Fibroblast of skin of right biceps (primary cell): ENCODE measurements at places on chromosomes 5 and 9.

DNA sequence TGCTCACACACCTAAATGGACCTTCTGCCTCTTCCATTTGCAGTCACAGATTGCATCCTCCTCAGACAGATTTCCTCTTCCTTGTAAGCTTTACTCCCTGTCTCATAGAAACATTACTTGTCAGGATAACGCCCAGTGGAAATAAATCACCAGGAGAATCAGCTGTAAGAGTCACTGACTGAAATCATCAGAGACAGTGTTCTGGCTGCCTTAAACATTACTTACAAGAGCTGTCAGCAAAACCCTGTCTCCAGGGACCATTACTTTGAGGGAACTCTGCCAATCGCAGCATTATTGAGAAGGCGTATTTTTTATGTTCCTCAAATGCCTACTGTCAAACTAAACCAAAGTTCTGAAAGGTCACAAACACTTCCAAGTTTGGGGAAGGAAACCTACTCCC, 5.9 kb downstream of the DPYSL3 start:
- peak; percentile 95 for DNase-seq

- no peak for DNase-seq
Measured at GRCh38 chr5:187617-188451, 3.5 kb upstream of the LRRC14B start.

DNA sequence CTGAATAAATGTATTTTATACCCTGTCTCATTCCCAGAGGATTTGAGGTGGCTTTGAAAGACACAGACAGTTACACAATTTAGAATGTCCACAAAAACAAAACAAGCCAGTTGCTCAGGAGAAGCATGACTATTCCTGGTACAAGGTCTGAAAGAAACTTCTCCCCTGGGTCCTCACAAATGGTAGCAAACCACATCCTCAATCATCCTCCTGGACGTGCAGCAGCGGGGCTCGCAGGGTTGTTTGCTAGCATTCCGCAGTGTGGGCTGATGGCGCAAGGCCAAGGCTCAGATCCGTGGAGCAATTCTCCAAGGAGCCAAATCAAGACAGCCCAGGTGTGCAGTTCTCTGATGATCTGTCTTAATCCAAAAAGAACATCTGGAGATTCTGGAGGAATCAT, 210.3 kb downstream of the ACTL7B start:
- peak; percentile 89 for DNase-seq

- DNase-seq: no peak
Measured at GRCh38 chr5:14902826-14903560, 31.4 kb upstream of the ANKH start.

DNA sequence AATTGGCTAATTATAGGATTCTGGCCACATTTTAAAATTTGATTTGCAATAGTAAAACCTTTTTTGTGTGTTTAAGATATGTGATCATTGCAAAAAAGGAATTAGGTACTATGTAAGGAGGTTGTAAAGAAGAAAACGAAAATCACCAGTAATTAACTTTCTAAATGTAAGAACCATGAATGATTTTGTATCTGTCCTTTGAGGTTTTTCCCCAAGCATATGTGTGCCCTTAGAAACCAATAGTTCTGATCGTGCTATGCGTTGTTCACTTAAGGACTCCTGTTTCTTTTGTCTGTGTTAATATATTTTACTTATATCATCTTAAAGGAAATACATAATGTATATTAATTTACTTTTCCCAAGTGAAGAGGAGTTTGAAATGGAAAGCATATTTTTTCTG, 410.2 kb downstream of the PSAT1 start:
- no peak for DNase-seq

- no peak for DNase-seq
Measured at GRCh38 chr5:122743261-122743660, 31.6 kb upstream of the SNX2 start.

- DNase-seq: no peak
Measured at GRCh38 chr9:16266648-16267276, 603.7 kb downstream of the BNC2 start.
